Activated T-helper 17 cell treated with anti-CD3 and anti-CD28 coated beads, Interleukin-2, amount 50 U/mL, for 72 hours (primary cell): ENCODE measurements at places on chromosomes 5 and 9. TPM values are rescaled to one million over a fixed set of nuclear protein-coding genes. Genes with fewer than 3 reads are reported as not detected.
A peak's percentile ranks its signal among the peaks of the same experiment; 100 is the strongest.

Gene ZNF366
- total RNA-seq = not detected

Gene DOK3
- total RNA-seq = 13.7 TPM

Gene DNM1
- total RNA-seq = 9.2 TPM

DNA sequence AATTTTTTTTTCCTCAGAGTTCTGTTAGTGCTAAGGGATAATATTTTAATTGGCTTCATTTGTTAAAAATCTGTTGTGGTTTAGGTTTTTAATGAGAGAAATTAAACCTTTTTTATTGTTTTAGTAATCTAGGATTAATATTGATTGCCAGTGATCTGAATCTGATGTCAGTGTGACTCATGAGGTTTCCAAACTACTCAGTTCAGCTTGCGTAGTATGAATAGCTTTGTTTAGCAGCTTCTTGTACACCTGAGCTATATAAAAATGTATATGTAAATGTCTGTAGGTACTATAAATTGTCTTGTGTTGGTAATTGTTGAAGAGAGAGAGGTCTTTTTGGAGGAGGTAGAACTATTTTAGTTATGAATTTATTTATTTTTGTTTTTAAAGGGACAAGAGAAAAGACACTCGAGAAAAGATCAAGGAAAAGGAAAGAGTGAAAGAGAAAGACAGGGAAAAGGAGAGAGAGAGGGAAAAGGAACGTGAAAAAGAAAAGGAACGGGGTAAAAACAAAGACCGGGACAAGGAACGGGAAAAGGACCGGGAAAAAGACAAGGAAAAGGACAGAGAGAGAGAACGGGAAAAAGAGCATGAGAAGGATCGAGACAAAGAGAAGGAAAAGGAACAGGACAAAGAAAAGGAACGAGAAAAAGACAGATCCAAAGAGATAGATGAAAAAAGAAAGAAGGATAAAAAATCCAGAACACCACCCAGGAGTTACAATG is 26.3 kb downstream of the SREK1 start:
- ATAC-seq = peak; percentile 67

- no peak for ATAC-seq
Measured at GRCh38 chr5:60535198-60535597, 164.8 kb downstream of the DEPDC1B start.
